ENCODE measurements at places on chromosomes 11 and 22.

- DNase-seq: no peak
These were observed 2.8 kb upstream of the OR51M1 start for GRCh38 chr11:5380740-5381342.

DNA sequence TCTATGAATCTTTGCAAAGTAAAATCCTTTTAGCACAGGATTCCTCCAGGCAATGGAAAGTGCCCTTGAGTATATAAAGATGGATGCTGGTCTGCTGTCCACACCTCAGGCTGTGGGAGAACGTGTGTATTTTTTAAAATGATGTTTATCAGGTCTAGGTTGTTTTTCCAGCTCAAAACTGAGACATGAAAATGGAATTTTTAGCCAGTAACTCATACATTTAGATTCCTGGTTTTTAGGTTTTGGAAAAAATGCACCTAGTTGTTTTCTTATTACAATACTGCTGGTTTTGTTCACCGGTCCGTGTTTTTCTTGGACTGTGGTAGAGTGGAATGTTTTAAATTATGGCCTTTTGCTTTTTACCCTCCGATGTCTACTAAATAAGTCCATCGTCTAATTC lies 554.7 kb downstream of the SOX6 start:
- no peak for DNase-seq

DNA sequence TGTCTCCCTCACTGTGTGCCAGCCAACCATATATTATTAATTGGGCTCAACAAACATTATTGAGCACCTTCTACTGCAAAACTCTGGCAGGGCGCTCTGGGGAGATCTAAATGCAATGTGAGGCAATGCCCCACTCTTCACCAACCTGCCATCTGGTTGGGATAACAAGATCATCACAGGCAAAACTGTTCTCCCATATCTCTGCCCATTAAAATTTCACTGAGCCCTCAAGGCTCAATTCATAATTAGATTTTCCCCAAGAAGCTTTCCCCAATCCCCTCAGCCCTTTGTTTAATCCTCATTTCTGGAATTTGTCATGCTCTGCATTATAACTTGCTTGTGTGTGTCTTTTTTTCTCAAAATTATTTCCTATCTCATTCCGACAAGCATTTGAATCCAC lies 106.6 kb downstream of the ARL14EP start:
- no peak for DNase-seq

- DNase-seq: no peak
These were observed 4.0 kb upstream of the WNT11 start for GRCh38 chr11:76209973-76210930.

GRCh38 chr11:78453140-78453935 lies 35.7 kb upstream of the GAB2 start:
- no peak for DNase-seq

DNA sequence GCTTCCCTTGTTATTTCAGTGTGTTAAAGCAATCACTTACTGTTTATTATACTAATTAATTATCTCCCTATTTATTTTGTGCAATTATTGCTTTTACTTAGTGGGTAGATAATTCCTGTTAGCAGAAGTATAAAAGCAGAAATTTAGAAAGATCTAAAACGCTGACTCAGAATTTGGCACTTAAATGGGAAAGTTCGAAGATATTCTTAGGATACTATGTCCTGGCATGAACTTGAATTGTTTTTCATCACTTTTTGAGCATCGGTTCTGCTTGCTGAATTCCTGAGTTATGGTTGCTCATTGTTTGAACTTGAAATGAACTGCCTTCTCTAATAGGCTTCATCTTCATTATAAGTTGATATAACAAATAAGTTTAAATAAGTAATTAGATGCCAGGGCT lies 325.4 kb downstream of the JRKL start:
- DNase-seq: peak; percentile 15

- DNase-seq: peak; percentile 14
These were observed 1.2 kb downstream of the CSRP3 start for GRCh38 chr11:19200410-19201201.

GRCh38 chr11:34865261-34865660 lies 50.9 kb downstream of the APIP start:
- no peak for DNase-seq

DNA sequence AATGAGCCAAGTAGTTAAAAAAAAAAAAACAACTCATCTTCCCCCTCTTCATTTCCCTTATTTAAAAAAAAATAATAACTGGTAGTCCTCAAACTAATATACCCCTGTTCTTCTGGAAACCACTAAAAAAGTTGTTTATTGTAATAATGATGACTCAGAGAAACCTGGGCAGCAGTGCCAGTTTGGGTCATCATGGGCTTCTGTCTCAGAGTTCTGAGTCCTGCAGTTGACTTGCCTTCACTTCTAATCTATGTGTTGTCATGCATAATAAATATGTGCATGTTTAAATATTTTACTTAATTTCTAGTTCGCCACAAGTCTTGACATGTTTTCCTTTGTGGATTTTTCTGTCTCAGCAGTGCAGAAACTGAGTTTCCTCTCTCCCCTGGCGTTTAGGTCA lies 46.8 kb downstream of the PPP2R1B start:
- no peak for DNase-seq

DNA sequence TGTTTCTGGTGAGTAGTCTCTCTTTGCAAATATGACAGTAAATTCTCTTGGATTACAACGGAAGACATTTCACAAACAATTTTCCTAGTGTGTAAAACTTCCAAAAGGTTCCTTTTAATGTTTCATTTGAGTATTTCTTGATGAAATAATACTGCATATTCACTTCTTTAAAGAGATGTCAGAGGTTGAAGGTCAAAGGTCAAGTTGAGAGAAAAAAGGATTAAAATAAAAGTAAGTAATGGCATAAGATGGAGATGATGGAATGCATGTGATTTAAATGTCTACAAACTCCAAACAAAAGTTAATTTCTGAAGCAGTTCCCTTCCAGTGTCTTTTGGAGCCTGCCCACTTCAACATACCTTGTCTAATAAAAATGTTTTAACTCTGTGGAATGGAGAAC lies 40.7 kb downstream of the APOL5 start:
- no peak for DNase-seq

- no peak for DNase-seq
These were observed 9.4 kb downstream of the C11orf91 start for GRCh38 chr11:33691066-33691864.

GRCh38 chr11:97451441-97451840 lies 1061.6 kb downstream of the JRKL start:
- no peak for DNase-seq

DNA sequence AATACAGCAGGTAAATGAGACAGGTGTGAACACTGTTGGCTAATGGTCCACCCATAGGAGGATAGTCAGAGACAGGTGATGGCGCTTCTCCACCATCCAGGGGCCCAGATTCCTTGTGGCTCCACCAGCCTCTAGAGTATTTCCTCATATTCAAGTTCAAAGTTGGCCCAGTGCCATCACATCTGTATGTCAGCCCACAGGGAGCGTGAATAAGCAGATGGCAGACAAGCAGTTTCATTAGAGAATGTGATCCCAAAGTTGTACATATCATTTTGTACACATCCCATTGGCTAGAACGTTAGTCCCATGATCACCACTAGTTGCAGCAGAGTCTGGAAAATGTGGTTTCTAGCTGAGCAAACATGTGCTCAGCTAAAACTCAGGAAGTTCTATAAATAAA lies 11.0 kb upstream of the CWF19L2 start:
- DNase-seq: no peak

DNA sequence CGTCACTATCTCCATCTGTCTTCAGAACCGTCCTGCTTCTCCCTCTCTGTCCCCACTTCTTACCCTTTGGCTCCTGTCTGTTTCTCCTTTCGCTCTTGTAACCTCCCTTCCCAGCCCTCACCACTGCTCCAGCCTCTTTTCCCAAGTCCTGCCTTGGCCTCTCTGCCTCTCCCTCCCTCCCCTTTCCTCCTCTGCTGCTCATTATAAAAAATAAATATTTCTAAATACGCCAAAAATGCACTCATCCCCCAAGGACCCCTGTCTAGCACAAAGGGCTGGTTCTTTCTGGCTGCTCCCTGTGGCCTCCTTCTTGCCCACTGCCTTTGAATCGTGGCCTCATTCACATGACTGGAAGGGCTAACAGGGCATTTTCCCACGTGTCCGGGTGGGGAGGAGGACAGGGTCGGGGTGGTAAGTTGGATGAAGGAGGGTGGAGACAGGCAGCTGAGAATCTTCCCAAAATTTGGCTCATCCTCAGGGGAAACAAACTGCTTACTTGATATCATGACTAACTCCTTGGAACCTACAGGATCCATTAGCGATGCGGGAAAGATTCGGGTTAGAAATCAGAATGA lies 26.4 kb upstream of the OAF start:
- no peak for DNase-seq

- DNase-seq: no peak
These were observed 97.8 kb downstream of the ME3 start for GRCh38 chr11:86574493-86575207.

DNA sequence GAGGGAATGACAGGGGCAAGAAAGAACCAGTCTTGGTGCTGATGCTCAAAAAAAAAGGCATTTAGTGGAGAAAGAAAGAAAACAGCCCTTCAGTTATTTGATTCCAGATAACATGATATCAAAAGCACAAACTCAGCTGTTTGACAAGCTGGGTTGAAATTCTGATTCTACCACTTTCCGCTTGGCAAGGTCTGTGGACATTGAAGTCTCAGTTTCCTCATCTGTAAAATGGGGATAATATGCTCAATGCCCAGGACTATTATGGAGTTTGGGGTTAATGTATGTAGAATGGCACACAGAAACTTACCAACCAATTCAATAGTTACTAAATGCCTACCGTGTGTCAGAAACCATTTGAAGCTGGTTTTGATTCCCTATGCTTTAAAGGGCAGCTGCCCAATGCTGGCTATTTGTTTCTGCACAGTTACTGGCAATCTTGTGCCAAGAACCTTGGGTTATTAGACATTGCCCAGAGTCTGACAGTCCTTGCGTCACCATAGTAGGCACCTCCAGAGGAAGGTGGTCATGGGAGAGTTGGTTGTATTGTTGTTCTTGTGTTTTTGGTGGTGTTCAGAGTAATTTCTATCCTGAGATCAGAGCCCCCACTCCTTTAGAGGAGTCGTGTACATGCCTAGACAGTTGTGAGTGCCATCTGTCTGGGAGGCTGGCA lies 19.5 kb downstream of the ELF5 start:
- DNase-seq: no peak

DNA sequence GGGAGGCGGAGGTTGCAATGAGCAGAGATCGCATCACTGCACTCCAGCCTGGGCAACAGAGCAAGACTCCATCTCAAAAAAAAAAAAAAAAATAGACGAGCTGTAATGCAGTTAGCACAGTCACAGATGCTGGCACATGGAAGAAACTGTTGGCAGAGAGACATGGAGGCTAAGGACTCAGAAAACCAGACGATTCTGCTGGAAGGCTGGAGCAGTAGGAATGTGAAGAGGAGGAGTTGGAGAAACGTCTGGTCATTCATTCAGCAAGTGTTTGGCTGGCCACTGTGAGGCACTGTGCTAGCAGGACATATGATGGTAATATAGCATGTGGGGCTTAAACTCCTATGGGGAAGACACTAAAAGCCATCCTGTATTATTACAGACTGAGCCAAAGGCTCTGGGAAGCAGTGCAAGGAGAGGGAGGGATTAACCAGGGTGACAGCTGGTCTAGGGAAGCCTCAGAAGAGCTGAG lies 5.0 kb downstream of the UQCR10 start:
- peak; percentile 90 for DNase-seq

DNA sequence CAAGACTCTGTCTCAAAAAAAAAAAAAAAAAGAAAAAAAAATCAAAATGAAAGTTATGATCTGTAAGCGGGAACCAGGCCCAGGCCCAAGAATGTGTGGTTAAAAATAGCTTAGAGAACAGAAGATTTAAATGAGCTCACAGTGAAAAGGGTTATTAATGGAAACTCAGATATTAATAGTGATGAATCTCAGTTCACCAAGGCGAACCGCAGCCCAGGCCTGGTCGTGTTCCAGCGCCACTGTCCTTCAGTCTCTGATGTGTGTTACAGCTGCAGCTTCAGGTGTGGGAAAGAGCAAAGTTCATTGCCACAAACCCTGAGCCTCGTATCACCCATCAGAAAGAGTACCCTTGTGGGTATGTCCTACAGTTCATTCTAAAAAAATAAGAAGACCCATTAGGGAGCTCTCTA lies 107.1 kb downstream of the GAB2 start:
- DNase-seq: no peak

- no peak for DNase-seq
These were observed 425 bp upstream of the KDELR3 start for GRCh38 chr22:38467438-38467903.

DNA sequence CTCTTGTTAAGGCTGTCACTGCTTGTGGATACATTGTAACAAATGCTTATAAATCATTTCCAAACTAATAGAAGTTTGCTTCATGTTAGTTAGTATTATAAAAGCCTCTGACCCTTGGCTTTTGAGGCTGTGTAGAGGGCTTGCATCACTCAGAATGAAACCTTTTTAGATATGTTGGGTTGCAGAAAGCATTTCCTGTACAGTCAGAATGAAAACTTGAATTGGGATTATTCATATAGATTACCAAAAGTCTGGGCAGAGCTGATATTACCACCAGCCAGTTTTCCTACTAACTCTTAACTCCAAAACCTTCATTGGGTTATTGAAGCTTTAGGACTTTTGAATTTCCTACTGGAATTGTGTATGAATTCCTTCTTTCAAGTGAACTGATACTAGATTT lies 12.0 kb downstream of the KMT2A start:
- DNase-seq: no peak

DNA sequence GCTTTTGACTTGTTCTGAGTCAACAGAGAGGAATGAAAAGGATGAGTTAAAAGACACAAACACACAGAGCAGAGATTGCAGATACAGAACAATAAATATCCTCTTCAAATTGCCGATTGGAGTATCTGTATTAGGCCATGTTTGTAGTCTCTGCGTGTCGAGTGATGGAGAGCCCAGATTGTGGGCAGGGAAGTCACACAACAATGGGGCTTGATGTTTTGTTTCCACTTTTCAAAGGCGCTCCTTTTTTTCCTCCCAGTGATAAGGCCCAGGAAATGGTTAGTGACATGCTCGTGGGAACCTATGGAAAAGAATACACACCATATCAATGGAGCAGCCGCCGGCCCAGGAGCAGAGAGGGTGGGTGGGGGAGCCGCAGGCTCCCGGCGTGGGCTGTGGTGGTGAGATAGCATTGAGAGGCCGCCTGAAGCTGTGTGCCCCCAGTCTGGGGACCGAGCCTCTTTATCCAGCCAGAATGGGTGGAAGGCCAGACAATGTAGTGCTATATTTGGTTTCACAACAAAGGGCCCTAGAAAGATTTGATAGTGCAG lies 555.9 kb downstream of the INSC start:
- DNase-seq: no peak

DNA sequence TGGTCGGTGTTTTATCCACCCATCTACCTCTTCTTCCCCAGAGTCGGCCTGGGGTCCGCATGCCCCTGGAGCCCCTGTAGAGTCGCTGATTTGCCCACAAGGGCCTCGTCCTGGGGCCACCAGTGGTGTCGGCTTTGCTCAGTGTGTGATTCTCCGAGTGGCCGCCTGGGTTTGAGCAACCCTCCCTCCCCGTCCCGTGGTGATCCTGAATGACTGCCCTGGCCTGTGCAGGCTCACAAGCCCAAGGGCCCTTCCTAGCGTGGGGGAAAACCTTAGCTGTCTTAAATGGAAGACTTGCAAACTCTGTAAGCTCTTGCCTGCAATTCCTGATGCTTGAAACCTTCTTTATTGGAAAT lies 128.3 kb downstream of the OSBP2 start:
- DNase-seq: no peak

Measured in GM04503 (cell line).